ENCODE measurements at places on chromosomes 2 and 18.

DNA sequence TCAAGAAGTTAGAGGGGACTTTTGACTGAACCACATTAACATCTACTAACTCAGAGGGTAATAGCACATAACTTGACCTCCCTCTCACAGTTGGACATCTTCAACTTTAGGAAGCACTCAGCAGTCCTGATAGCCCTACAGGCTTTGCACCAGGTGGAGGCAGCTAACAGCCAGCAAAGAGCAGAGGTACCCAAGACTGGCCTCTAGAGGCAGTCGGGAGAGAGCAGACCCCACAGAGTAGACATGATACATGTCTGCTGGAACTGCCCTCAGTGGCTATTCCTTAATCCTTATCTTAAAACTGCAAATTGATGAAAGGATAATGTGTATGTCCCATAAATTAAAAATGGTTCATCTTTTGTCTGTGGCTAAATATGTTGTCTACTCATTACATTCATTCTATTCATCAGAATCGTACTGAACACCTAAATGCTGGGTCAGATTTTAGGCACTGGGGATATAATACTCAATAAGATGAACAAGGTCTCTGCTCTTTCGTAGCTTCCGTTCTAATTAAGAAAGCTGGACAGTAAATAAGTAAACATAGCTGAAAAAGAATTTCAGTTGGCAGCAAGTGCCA lies 49.8 kb downstream of the CAB39 start:
- DNase-seq = no peak

GRCh38 chr18:63182310-63182772 lies 137.2 kb downstream of the BCL2 start:
- DNase-seq = no peak

DNA sequence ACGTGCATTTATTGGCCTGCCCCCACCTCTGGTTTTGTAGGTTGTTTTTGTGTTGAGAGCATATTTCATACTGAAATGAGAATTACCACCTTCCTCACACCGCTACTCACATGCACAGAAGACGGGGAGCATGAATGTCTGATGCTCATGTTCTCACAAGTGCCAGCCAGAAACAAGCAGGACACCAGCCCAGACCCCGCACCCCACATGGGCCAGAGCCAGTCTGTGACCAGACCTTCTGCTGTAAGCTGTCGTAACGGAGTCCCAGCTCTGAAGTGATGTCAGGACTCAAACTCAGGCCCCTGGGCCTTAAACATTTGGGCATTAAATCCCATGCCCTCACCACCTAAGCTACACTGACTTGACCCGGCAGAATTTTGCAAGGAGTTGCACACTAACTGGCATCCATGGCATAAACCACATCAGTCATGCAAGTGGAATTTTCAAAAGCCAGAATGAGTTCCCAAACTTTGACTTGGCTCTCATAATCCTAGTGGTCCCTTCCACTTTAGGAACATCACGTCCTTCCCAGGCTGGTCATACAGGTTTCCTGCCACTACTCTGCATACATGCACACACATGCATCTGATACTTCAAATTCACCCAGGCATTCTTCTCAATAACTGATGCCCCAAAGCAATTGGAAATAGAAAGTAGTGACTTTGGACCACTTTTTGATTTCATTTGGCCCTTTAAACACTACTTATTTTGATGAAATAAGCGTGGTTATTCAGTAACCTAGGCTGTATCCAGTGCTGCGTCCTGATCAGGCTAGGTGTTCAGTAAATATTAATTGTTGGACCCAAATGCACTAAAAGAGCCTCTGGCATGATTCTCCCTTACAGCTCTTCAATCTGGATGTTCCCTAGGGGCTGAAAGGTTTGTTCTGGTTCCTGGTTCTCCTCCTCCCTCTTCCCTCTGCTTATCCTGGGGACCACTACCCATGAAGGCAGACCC lies 223.1 kb upstream of the ID2 start:
- DNase-seq = no peak

- DNase-seq = no peak
Observed at GRCh38 chr2:226189061-226189460, 610.6 kb downstream of the IRS1 start.

DNA sequence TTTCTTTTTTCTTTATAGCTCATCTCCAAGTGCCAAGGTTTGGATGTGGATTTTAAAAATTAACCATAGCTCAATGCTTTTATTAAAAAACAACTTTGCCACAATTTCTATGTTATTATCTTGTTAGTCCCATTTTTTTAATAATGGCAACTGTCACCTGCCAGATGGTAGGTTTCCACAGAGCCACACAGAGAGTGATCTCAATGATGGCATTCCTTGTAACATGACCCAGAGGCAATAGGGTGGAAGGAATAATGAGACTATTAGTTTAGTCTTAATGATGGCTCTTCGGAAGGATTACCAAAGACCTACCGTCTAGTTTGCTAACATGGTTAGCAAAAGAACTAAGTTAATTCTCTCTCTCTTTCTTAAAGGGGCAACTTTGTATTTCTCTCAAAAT lies 64.0 kb downstream of the REL start:
- DNase-seq = no peak

DNA sequence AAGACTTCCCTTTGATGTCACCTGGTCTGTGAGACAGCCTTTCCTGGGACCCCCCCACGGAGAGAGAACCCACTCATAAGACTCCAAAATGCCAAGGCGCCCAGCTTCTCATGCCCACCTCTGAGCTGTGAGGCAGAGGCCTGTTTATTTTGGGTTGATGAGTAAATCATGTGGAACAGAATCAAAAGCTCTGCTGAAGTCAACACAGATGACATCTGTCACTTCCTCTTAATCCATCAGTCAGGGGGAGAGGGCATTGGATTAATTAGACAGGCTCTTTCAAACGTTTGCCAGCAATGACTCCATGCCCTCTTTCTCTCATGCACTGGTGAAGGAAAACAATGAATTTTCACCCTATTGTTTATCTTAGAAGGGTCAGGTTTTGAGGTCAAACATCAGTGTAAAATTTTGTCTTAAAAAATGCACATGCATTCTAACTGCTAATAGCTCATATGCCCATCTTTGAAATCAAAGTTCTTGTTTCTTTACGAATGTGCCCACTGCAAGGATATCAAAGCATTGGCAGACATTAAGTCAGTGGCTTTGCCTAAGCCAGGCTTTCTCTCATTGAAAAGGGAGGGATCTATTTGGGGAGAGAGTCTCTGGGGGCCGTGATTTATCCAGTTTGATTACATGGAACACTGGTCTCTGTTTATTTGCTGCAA lies 184.1 kb downstream of the ACKR3 start:
- no peak for DNase-seq

DNA sequence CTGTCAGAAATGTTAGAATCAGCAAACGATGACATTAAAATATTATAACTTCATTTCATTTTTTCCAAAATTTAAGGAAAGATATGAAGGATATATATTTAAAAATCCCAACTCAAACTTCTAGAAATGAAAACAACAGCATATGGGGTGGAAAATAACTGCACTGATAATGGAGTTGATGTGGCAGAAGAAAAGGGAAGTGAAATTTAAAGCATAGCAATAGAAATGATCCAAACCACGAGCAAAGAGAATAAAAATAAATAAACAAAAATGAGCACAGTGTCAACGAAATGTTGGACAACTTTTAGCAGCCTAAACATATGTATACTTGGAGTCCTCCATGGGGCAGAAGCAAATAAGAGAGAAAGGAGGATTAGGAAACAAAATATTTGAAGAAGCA lies 280.2 kb downstream of the KCNJ3 start:
- DNase-seq = no peak

- DNase-seq = no peak
Observed at GRCh38 chr2:85427300-85427835, 8.9 kb downstream of the SH2D6 start.

- no peak for DNase-seq
Observed at GRCh38 chr18:41933778-41934177, 21.3 kb upstream of the PIK3C3 start.

- no peak for DNase-seq
Observed at GRCh38 chr2:201974171-201975100, 59.2 kb upstream of the FZD7 start.

- DNase-seq = no peak
Observed at GRCh38 chr2:7847321-7847720, 834.5 kb upstream of the ID2 start.

DNA sequence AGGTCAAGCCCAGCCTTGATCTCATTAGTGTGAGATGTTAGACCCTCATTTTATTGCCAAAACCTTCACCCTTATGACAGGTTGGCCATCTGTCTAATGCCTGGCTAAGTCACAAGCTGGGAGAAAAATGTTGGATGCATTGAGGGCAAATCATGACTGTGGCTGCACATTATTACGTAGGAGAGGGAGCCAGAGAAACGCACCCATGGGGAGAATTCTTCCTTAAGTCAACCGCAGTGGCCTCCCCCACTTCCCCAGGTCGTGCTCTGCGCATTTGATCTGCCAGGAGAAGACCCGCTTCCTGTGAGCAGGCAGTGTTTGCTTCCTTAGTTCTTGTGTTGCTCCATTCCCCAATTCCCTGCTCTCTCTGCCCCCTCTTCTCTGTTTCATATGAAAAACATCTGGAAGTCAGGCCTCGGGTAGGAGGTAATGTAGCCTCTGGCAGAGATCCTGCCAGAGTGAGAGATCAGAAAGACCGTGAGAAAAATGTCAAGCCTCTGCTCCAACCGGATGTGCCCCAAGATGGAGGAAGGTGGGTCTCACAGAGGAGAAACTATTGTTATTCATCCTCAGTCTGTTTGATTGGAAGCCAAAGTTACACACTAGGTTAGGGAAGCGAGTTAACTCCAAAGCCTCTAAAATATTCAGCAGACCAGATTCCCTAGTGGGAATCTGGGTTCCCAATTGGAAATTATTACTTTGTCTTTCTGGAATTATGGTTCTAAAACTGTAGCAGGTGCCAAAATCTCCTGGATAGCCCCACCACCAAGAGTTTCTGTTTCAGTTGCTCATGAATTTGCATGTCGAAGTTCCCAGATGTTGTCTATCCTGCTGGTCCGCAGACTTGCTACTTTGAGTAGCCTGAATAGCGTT lies 144.3 kb upstream of the PELI1 start:
- DNase-seq = peak; percentile 78

DNA sequence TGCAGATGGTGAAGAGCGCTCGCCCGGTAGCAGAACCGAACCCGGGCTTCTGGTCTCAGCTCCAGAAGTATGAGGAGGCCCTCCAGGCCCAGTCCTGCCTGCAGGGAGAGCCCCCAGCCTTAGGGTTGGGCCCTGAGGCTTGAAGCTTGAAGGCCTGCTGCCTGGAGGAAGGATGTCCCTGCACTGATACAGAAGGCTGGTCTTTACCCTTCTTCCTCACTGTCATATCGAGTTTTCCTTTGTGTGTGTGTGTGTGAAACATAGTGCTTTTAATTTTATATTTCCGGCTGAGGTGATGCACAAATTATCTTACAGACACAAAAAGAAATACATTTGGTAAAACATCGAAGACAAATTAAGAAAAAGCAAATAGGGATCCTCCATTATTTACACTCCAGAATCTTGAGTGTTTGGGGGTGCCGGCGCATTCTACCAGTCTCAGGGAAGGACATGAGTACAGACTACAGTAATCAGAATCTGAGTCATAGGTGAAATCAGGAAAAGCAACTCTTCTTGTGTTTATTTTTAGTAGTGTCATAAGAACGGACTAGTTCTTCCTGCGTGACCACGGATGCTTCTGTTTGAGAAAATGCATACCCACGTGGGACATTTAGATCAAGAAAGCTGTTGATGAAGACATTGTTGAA lies 1.3 kb downstream of the DUSP28 start:
- DNase-seq = peak; percentile 54

- DNase-seq = no peak
Observed at GRCh38 chr2:20672201-20672951, 5.4 kb downstream of the GDF7 start.

DNA sequence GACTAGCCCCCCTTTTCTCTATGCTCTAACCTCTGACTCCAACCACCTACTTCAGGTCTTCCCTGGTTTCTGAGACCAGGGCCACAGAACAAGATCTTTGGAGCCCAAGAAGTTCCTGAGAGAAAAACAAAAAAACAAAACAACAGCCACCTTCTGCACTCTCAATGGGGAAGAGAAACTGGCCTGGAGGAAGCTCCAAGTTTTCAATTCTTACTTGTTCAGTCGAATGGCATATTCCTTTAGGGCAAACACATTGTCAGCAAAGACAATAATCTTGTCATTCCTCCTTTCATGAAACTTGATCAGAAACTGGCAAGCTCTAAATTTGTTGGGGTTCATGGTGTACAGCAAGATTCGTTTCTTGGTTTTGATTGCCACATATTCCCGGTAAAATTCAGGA lies 15.0 kb downstream of the ERCC3 start:
- DNase-seq = no peak

- no peak for DNase-seq
Observed at GRCh38 chr18:14747513-14748474, at the start of gene ANKRD30B. ANKRD30B (plus strand) TSS chr18:14748172; CDS start chr18:14748420, 248 bp downstream.

DNA sequence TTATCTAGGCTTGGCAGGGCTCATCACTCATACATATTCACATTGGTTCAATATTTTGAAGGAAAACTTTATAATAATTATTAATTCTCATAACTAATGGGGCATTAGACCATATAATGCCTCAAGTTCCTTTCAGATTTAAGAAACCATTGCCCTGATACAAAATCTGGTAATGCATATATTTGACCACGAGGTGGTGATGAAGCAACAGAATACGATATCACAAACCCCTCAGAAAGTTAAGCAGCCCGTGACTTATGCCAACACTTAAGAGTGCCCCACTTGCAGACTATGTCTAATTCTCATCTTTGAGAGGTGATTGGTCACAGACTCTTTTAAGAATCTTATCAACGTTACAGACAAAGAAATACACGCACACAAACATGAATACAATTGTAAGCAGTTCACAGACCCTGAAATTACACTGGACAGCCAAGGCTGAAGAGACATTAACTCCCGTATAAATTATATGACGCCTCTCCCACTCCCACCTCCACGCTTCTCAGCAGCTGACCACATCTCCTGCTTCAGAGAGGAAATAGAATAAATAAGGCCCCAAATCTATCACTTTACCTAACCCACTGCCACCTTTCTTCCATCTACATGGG lies 20.7 kb upstream of the DNAH6 start:
- DNase-seq = peak; percentile 34

GRCh38 chr2:128817171-128817570 lies 498.5 kb upstream of the HS6ST1 start:
- DNase-seq = no peak

- no peak for DNase-seq
Observed at GRCh38 chr2:166773308-166773949, 114.9 kb upstream of the XIRP2 start.

DNA sequence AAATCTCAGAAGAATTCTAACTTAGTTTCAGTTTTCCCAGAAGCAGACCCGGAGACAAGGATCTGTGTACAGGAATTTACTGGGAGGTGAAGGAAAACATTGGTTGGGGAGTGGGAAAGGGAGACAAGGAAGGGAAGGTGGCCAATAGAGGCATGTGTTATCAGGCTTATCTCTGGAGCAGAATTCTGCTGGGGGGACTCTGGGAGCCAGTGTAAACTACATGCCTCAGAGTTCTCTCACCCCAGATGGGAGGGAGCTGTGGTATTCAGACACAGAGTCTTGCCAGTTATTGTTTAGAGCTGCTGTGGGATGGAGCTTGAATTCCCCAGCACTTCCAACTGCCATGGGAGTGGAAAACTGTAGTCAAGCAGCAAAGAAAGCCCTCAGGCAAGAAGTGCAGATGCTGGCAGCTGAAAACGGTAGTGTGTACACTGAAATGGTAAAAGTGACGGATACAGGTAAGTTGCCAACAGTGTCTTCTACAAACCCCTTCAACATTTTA lies 19.0 kb downstream of the DNPEP start:
- DNase-seq = peak; percentile 74

All from AG09309 (cell line).